Karpas-422 (cell line): ENCODE measurements at places on chromosomes 6 and 20.

DNA sequence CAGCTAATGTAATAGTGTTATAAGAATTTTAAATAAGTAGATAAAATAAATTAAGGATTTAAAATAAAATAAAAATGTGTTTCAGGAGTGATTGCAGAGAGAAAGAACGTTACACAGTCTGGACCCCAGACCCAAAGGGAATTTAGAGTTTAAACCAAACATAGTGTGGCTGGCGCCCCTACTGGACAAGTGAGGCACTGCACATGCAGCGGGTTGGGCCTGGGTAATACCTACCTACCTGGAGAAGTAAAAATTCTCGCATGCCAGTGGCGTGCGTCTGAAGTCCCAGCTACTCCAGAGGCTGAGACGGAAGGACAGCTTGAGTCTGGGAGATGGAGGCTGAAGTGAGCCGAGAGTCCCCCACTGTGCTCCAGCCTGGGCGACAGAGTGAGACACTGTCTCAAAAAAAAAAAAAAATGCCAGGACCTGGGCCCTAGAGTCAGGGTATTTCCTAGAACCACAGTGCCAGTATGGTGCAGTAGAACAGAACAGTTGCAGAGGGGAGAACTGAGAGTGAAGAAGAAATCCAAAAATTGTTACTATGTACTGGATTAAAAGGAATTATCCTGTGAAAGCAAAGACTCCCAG is 71.4 kb upstream of the TCF21 start:
- no peak overlapping the region for H3K27ac ChIP-seq
- no peak overlapping the region for H3K4me3 ChIP-seq
- no peaks in the 10 kb centered on the region for H3K4me1 ChIP-seq
- H3K27me3 ChIP-seq, result no peaks in the 10 kb centered on the region

DNA sequence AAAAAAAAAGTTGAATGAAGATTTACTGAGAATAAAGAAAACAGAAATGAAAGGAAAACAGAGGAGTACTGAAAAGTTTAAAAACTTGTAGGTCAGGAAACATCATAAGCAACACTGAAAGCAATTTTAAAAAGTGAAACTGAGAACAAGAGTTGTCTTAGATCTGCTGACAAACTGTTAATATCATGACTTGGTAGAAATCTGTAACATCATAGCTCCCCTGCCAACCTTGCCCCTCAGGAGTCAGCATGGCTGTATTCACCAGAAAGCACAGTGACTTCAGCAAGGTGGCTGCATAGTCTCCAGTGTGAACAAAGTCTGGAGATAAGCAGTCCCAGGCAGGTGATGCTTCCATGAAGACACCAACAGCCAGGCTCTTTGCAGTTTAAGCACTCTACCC is 5.3 kb downstream of the NAA20 start:
- no peak overlapping the region for H3K4me3 ChIP-seq
- no peak overlapping the region for H3K27ac ChIP-seq
- peaks cover 26% of the 10 kb centered on the region for H3K36me3 ChIP-seq
- DNase-seq, result no peak
- no peaks in the 10 kb centered on the region for H3K27me3 ChIP-seq

DNA sequence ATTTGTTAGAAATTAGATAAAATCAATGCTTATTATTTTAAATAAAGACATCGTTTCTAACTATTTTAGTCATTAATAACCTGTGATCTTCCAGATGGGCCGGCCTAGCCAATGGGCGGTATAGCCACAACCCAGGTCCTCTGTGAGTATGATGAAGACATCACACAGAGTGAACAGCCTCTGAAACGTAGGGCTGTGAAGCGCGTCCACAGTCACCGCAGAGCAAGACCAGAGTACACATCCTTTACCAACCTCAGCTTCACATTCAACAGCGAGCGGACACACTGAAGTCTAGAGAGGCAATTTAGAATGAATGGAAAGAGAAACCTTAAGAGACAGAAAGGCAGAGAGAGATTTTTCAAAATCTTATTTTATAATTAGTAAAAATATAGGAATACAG is 125.0 kb upstream of the RPS6KA2 start:
- peaks cover 82% of the 10 kb centered on the region for H3K4me1 ChIP-seq
- DNase-seq, result no peak
- no peak overlapping the region for H3K4me3 ChIP-seq
- H3K27me3 ChIP-seq, result no peaks in the 10 kb centered on the region

GRCh38 chr6:84466511-84466910 is 239.1 kb upstream of the CEP162 start:
- no peak overlapping the region for H3K4me3 ChIP-seq
- H3K36me3 ChIP-seq, result no peaks in the 10 kb centered on the region
- 0 out of 2 replicates have a peak, but pooled peaks cover 2% of the 10 kb centered on the region for H3K27me3 ChIP-seq

DNA sequence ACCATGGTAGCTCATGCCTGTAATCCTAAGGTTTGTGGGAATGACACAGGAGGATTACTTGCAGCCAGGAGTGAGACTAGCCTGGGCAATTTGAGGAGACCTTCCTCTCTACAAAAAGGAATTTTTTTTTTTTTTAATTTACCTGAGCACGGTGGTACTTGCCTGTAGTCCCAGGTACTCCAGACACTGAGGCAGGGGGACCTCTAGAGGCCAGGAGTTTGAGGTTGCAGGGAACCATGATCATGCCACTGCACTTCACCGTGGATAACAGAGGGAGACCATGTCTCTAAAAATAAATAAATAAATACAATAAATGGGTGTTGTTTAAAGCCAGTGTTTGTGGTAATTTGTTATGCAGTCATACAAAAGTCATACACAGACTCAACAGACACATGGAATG is 2.4 kb upstream of the HLA-F start:
- no peaks in the 10 kb centered on the region for H3K36me3 ChIP-seq
- no peak overlapping the region for H3K4me3 ChIP-seq
- H3K27me3 ChIP-seq, result no peaks in the 10 kb centered on the region
- DNase-seq, result no peak

DNA sequence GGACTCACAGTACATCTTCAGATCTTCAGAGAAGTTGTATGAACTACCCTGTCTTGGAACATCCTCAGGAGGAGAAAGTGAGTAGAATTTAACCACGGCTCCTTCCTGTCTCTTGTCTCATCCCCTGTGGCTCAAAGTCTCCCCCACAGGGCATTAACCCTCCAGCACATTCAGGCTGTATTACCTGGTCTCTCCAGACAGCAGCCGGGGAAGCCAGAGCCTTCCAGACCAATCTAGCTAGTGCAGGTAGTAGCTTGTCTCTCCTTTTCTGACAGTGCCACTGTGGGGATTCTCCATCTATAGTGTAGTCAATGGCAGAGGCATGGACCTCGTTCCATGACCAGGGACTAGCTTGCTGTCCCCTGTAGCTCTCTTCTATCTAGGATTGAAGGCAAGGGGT is 16.9 kb upstream of the ELMO2 start:
- H3K36me3 ChIP-seq, result no peaks in the 10 kb centered on the region
- DNase-seq, result no peak
- no peak overlapping the region for H3K4me3 ChIP-seq
